Fibroblast of villous mesenchyme (primary cell): ENCODE measurements at places on chromosomes 3 and 15. TPM values are rescaled to one million over a fixed set of nuclear protein-coding genes. Genes with fewer than 3 reads are reported as not detected.

DNA sequence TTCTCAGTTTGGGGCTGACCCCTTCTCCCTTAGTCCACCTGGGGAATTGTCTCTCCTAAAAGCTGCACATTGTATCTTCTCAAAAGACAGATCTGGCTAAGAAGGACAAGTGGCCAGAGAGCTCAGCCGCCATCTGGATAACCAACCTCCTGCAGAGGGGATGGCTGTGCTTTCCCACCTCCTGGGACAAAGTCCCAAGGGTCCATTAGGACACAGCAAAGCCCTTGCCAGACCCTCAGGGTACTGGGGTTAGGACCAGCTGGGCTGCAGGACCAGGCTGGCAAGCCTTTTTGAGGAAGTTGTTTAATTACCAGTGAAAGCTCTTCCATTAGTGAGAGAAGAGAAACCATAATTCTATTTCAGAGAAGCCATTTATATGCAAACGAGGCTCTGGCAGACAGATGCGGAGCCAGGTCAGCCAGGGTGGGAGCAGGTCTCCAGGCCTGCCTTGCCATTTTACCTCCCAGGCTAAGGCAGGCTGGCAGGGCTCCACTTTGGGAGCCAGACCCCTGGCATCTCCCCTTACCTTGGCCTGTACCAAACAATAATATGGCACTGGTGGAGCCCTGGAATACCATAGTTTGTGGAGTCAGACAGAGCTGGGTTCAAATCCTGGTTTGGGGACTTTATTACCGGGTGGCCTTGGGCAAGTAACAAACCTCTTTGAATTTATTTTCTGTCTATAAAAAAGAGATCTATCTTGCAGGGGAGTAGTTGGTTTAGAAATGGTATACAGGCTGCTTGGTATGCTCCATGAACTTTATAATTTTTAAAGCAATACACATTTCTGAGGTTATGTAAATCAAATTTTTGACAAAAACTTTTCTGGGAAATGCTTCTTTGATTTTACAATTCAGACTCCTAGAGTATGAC is 17.9 kb downstream of the SHF start:
- no peak for DNase-seq

GRCh38 chr3:72284471-72284870 is 499.5 kb upstream of the PROK2 start:
- DNase-seq: no peak

GRCh38 chr3:46859001-46859710 is 4.1 kb downstream of the MYL3 start:
- no peak for DNase-seq

GRCh38 chr15:89072277-89072869 is 15.9 kb upstream of the ABHD2 start:
- DNase-seq: no peak

- DNase-seq: peak; percentile 23
Observed at GRCh38 chr15:39728845-39729244, 53.8 kb downstream of the FSIP1 start.

DNA sequence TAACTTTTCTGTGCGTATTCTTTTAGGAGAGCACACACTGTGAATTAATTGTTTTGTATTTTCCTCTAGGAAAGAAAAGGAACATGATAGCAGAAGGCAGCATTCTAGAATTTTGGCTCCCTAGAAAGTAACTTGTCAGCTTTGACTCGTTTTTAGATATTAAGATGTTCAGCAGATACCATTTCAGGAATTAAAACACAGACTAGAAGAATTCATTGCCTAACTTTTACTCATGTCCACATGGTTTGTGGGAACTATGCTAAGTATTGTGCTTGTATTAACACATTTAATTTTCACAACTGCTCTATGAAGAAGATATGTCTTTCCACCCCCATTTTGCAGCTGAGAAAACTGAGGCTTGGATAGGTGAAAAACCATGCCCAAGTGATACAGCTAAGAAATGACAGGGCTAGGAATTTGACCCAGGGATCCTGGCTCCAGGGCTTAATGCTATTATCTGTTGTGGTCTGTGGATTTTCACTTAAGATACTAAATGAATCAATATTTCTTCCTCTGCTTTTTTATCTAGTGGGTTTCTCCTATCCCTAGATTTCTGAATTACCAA is 128.8 kb downstream of the MITF start:
- peak; percentile 82 for DNase-seq

DNA sequence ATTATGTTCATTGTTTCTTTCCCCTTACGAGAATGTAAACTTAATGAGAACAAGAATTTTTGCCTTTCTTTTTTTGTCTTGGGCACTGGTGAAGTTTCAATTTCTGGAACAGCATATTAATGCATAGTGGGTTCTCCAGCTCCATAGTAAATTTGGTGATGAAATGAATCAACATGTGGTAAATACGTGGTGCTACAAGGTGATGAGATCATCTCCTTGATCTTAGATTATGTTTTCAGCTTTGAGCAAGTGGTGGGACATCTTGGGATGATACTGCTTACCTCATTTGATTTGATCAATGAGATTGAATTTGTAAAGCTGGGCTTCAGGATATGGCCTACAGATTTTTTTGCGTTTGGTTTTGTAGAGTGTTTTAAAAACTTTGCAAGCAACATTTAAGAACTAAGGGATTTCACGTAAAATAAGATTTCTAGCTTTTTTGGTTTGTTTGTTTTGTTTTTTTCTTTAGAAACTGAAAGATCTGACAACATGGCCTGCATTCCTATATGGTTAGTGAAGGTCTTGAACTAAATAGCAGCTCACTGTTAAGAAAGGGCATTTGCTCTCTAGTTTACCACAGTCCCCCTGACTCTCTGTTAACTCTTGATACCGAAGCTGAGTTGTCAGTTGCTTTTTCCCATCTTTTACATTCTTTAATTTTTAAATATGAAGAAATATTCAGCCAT is 45.6 kb downstream of the FNDC3B start:
- DNase-seq: peak; percentile 58

- no peak for DNase-seq
Observed at GRCh38 chr3:170331143-170331542, 26.4 kb upstream of the SKIL start.

GRCh38 chr3:185215873-185216606 is 37.8 kb downstream of the EHHADH start:
- peak; percentile 22 for DNase-seq

GRCh38 chr3:149402481-149402880 is 25.0 kb upstream of the TM4SF1 start:
- DNase-seq: no peak

GRCh38 chr3:58161435-58162398 is 49.1 kb downstream of the DNASE1L3 start:
- DNase-seq: peak; percentile 96

- no peak for DNase-seq
Observed at GRCh38 chr3:16073203-16073602, 101.3 kb upstream of the GALNT15 start.

DNA sequence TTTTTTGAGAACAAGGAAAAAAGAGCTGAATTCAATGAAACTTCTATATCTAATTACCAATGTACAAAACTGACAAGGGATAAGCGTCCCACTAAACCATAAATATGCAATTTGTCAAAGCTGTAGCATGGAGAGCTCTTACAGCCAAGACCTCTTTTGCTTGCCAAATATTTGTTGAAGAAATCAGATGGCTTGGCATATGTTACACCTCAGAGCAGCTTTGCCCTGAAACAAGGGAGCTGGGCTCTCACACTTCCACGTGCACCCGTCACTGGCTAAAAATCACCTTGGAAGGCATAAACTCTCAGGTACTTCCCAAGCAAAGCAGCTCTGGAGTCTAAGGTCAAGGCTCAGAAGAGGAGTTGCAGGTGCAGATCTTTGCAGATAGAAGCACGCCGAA is 324.7 kb upstream of the SLCO3A1 start:
- DNase-seq: no peak

GRCh38 chr15:89936051-89936785 is 23.5 kb upstream of the ARPIN start:
- no peak for DNase-seq

- no peak for DNase-seq
Observed at GRCh38 chr3:157074490-157074889, 85.5 kb downstream of the CCNL1 start.

DNA sequence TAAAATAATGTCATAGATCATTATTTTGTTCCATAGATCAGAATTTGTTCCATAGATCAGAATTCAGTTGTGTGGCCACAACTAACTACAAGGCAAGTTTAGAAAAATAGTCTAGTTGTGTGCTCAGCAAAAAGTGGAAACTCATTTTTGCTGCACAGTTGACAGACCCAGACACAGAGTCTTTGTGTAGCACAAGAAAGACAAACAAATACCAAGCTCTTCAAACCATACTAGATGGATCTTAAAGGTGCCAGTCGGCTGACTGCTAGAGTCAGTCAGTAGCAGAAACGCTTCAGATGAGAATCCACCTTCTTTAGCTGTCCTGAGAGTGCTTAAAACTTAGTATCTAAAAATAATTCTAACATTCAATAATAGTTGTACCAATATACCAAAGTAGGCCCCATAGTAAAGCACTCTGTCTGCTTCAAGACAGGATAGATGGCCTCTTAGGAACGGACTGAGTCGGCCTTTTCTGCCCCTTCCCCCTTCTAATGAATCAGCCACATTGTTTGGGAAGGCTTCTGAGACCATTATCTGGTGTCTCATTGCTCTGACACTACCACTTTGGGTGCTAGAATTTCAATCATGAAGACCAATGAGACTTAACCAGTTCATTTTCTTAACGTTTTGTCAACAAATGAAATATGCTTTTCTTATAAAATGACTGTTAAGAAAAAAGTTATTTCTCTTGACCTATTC is 27.7 kb upstream of the SLC4A7 start:
- no peak for DNase-seq

DNA sequence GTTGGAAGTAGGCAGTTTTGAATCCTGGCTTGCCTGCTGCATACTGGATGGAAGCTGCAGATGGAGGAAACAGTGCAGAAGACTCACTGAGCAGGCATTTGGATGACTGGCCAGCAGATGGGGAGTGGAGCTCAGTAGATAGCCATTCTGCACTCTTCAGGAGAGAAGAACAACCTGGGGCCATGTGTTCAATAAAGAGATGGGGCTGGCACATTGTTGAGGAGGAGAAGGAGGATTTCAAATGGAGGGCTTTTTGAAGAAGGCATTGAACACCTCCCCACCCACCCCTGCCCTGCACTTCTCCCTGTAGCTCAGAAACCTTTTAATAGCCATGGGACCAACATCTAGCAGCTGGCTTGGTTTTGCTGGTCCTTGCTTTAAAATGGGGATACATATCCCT is 109.8 kb downstream of the CACNA1D start:
- no peak for DNase-seq

DNA sequence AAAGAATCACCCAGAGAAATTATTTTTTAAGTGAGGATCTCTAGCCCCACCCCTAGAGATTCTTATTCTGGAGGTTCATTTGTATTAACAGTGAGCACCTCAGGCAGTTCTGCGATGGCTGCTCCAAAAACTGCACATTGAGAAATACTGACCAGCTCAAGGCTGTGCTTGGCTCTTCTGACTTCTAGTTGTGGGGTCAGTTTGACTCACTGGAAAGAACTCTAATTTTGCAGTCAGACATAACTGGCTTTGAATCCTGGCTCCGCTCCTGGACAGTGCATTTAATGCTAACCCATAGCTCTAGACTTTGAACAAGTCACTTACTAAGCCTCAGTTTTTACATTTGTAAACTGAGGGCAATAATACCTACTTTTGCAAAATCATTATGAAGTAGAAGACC is 123.6 kb upstream of the SKOR1 start:
- DNase-seq: peak; percentile 10

P2RY14 gene
- total RNA-seq: not detected in 2 replicates

ICE2 gene
- 28.7 and 31.1 TPM in 2 replicates for total RNA-seq

COLQ gene
- 0.43 and 0.64 TPM in 2 replicates for total RNA-seq

MYO5C gene
- under 0.01 TPM in 1 of 2 replicates, not detected in the other for total RNA-seq

APOD gene
- 1.3 and 3.5 TPM in 2 replicates for total RNA-seq

AP3B2 gene
- 0.43 and 0.64 TPM in 2 replicates for total RNA-seq

TUSC7 gene
- total RNA-seq: not detected in 2 replicates

ARPP21 gene
- total RNA-seq: not detected in 2 replicates

SOX14 gene
- not detected in 2 replicates for total RNA-seq

TRAK1 gene
- total RNA-seq: 44.5 and 52.2 TPM in 2 replicates

XPC gene
- total RNA-seq: 33.5 and 54.4 TPM in 2 replicates

C15orf61 gene
- 2.6 and 3.2 TPM in 2 replicates for total RNA-seq

PLA2G4E gene
- total RNA-seq: not detected in 2 replicates

MST1 gene
- 1.7 and 5.2 TPM in 2 replicates for total RNA-seq

NOX5 gene
- 0.43 and 0.64 TPM in 2 replicates for total RNA-seq
